ENCODE measurements at places on chromosomes 5 and 9. TPM values are rescaled to one million over a fixed set of nuclear protein-coding genes. Genes with fewer than 3 reads are reported as not detected.

DNA sequence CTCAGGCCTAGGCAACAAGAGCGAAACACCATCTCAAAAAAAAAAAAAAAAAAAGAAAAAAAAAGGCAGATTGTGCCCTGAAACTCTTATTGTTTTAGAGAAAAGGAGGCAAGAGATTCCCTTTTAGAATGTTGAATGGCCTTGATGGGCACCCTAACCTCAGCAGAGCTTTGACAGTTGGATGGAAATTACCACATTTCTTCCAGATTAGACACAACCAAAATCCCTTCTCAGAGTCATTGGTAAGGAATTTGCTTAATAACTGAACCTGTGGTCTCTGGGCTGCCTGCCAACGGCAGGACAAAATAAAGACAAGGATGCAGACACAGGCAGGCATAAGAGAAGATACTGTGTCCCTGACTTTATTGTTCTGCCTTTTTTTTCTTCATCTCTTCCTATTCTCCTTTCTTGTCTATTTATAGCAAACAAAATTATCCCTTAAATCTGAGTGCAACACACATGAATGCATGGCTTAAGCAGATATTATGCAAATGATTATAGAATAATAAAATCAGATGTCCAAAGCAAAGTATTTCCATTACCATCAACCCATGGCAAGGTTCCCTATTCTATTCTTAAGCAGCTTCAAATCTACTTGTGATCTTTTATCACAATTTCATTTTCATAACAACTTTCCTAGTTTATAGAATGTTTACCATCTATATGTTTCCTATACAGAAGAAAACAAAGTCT is 37.3 kb upstream of the TRIO start:
- no peaks in the 10 kb centered on the region for H3K4me1 ChIP-seq
- DNase-seq = no peak
- H3K27me3 ChIP-seq = no peaks in the 10 kb centered on the region
- H3K36me3 ChIP-seq = no peaks in the 10 kb centered on the region

Gene AGXT2
- 33.8 TPM for polyA plus RNA-seq

Gene MAMDC2
- 7.9 TPM for polyA plus RNA-seq

DNA sequence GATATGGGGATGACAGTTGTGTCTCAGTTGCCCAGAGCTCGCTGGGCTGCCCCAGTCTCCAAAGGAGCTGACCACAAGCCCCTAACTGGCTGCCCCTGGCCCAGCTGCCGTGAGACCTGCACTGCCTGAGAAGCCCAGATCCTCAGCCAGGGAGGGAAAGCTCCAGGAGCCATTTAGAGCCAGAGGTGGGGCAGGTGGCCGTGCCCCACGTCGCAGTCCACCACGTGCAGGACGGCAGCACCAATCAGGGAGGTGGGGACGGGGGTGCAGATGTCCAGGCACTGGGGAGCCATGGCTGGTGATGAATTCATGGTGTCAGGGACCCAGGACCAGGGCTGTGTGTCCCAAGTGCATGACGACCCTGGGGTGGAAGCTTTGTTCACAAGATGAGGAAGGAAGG is 13.4 kb downstream of the PRRX2 start:
- no peak overlapping the region for H3K4me3 ChIP-seq
- DNase-seq = no peak
- H3K36me3 ChIP-seq = no peaks in the 10 kb centered on the region
- H3K4me1 ChIP-seq = no peaks in the 10 kb centered on the region
- peaks cover 35% of the 10 kb centered on the region for H3K27me3 ChIP-seq
- no peak overlapping the region for H3K27ac ChIP-seq

DNA sequence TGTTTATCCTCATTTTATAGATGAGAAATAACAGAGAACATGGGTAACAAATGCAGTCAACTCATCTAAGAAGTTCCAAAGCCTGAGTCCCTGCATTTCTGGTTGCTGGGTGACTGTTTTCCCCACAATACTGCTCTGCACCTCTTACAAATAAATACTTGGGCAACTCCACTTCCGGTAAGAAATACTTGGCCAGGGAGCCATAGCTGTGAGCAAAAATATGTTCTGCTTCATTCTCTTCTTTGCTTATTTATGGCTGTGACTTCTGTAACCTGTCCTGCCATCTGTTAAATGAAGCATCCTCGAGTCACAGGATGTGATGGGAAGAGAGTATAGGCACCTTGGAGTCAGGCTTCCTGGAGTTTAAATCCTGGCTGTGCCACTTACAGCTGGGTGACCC is 49.9 kb downstream of the GDNF start:
- no peaks in the 10 kb centered on the region for H3K4me1 ChIP-seq
- DNase-seq = no peak
- H3K4me3 ChIP-seq = no peak overlapping the region
- no peaks in the 10 kb centered on the region for H3K27me3 ChIP-seq
- H3K27ac ChIP-seq = no peak overlapping the region

DNA sequence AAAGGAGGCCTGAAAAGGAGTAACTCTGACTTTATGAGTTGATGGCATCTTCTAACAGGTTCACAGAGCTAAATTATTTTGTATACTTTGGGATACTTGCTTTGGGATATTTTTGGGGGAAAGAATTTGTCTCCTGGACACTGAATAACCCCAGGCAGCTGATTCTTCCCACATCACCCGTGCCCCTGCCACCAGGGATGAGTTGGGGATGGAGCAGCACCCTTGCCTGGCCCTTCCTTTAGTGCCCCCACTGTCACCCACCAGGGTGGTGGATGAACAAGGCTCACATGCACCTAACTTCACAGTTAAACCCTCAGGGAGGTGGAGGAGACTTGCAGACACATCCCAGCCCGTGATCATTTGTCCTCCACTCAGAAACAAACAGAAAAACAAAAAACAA is 2.3 kb upstream of the ADAMTS2 start:
- DNase-seq = no peak
- H3K4me3 ChIP-seq = no peak overlapping the region
- H3K27ac ChIP-seq = no peak overlapping the region
- H3K4me1 ChIP-seq = peaks cover 2% of the 10 kb centered on the region
